ENCODE measurements at places on chromosomes 12 and 14. TPM values are rescaled to one million over a fixed set of nuclear protein-coding genes. Genes with fewer than 3 reads are reported as not detected.

The KLHDC1 gene
- total RNA-seq: 10.0 TPM

The CFAP54 gene
- 0.16 TPM for total RNA-seq

The TAS2R20 gene
- total RNA-seq: 0.44 TPM

The DACT1 gene
- total RNA-seq: 3.4 TPM

The ISM2 gene
- total RNA-seq: not detected

The SLC48A1 gene
- 25.3 TPM for total RNA-seq

The NID2 gene
- 35.2 TPM for total RNA-seq
